ENCODE measurements at places on chromosomes 11 and 22.

DNA sequence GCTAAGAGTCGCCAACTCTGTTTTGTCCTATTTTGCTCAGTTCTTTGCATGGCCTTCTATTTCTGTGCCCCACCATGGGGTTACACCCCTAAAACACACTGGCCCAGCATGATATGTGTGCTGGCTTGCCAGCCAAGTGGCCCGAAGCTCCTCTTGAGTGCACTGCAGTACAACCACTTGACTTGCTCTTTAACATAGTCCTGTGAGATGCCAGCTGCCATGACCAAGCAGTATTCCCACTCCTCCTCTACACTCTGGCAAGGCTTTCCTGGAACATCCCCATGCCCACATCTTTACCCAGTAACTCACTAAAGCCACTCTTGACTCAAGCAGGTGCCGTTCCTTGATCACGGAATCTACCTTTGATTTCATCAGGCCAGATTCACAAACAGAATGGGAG, 102.9 kb upstream of the GAL start:
- DNase-seq = no peak

GRCh38 chr22:29458551-29458950, 20.2 kb downstream of the RFPL1 start:
- DNase-seq = peak; percentile 43

GRCh38 chr11:19829109-19829837, 116.6 kb downstream of the NAV2 start:
- no peak for DNase-seq

DNA sequence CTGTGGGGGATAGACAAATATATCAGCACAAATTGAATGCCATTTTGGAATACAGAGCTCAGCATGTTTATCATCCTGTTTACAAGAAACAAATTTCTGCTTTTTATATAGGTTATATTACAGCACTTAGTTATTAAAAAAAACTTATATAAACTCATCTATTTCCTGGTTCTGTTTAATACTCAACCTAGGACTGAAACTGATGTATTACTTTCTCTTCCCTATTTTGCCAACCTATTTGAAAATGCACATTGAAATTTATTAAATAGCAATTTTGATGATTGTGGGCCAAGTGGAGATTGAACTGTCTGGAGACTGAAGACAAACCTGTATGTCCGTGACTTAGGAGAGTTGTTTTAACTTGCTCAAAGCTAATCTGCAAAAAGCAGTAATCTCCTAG, 288.3 kb upstream of the ANO3 start:
- DNase-seq = no peak

DNA sequence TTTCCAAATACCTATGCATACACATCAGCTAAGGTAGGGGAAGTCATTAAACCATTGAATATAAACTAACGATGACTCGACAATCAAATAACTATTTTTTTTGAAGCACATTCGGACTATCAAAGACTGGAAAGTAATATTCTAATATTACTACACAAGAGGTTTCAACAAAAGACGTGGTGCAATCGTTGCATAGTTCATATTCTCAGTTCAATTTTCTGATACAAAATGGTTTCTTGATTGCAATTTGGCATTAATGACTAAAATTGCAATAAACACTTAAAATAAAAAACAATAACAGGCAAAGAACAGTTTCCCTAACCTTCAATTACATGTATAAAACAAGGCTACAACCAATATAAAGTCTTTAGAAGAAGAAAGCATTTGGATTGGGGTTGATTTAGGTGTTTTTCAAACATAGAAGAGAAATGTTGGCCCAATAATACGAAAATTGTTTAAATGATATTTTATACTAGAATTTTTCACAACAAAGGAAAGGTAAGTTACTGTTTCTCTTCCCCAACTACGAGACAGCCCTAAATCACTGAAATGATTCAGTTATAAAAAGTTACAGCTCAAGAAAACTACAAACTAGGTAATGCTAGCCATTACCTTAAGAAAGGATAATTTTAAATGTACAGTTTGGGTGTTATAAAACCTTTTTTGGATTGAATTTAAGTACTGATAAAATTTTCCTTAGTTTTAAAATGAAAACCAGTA, 17.6 kb downstream of the BLID start:
- no peak for DNase-seq

GRCh38 chr11:119747868-119748660, 19.1 kb upstream of the NECTIN1 start:
- DNase-seq = no peak

- DNase-seq = no peak
These were observed 62.4 kb downstream of the NELL1 start for GRCh38 chr11:20731676-20732215.

DNA sequence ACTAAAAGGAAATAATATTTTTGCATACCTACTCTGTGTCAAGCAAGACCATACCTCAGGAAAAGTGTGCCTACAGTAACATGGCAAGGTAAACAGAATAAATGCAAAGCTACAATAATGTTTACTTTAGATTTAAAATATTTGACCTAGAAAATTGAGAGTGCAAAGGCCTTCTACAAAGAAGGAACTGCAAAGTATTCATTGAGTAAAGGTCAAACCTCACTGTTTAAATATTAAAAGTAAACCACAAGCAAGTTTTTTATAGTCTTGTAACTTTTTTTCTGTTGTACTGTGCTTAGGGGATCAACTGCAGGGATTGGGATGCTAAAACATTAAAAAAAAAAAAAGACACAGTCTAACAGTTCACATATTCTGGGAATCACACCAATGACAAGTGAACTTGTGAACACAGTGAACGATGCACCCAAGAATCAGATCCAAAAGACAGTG, 48.8 kb downstream of the CWF19L2 start:
- DNase-seq = no peak

DNA sequence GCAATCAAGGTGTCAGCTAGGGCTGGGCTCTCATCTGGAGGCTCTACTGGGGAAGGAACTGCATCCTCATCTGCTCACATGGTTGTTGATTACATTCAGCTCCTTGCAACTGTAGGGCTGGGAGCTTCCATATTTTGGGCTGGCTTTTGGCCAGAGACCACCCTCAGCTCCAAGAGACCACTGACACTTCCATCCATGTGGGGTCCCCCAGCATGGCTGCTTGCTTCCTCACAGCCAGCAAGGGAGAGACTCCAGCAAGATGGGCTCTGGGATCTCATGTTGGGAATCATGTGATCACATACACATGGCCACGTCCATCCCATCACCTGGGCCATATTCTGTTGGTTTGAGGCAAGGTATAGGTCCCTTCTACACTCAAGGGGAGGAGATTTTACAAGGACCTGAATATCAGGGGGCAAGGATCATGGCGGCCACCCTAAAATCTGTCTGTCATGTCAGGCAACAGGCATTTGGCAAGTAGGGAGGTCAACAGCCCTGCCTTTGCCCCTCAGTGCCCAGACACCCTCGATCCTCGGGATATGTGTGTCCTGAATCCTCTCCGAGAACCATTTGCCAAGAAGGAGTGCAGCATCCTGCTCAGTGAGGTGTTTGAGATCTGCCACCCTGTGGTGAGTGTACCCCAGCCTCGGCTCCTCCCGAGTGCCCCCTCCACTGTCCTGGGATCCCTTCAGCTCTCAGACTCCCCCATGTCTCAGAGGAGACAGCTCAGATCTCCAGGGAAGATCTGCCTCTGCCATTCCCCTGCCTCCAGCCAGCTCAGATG, 48.7 kb downstream of the OTOG start:
- no peak for DNase-seq

DNA sequence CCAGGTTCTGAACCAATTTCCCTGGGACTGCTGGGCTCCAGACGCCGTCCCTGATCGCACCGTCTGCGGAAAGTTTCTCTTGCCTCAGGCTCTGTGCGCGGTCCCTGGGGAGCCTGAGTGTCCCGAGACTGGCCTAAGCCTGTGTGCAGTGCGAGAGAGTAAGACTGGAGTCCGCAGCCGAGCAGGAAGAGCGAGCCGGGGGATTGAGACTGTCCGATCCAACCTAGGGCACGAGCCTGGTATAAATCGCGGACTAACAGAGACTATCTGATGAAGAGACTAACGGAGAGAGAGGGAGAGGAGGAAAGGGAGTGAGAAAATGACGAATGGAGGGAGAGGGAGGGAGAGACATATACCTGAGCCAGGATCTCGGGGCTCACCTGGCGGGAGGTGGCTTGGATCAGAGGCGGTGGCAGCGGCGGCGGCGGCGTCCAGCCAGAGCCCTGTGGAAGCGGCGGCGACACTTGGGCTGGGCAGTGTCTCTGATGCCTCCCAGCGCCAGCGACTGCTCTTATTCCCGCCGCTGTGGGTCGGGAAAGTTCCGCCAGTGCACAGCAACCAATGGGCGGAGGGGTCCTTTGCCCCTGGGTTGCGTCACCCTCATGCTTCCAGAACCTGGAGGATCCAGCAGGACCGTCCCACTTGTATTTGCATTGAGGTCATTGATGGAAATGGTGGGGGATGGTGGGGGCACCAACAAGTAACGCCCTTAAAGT, at the start of gene CALCA:
CALCA (minus strand) TSS at position 487 of the 716 bp plus-strand sequence. CDS start 1,159 bp downstream, outside the sequence.
- DNase-seq = no peak

GRCh38 chr11:134586726-134587125, 174.7 kb upstream of the B3GAT1 start:
- no peak for DNase-seq

DNA sequence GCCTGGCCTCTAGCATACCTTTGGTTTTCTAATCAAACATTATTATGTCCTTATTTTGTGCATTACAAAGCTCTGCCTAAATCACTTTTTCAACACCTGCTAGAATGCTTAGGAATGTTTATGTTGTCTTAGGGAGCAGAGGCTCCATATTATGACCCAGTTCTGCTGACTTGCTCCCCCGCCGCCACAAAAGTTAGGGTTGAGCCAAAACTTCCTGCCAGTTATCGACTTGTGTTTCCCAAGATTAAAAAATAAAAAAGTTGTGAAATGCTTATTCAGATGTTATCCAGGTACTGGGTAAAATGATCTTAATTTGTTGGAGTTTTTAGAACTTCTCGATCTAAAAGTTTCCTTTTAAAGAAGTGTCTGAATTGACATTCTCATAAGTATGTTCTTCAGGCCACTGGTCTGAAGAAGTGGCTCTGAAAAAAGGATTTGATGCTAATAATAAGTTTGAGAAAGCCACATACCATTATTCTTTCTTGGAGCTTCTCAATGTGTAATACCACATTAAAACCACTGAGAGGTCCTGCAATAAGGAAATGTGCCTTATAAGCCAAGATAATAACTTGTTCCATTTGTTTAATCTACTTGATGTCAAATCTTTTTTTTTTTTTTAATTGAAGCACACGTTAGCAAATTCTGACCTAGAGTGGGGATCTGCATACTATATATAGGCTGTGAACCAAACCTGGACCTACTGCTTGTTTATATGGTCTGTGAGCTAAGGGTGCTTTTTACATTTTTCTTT, 2.2 kb downstream of the RNF185 start:
- DNase-seq = no peak

DNA sequence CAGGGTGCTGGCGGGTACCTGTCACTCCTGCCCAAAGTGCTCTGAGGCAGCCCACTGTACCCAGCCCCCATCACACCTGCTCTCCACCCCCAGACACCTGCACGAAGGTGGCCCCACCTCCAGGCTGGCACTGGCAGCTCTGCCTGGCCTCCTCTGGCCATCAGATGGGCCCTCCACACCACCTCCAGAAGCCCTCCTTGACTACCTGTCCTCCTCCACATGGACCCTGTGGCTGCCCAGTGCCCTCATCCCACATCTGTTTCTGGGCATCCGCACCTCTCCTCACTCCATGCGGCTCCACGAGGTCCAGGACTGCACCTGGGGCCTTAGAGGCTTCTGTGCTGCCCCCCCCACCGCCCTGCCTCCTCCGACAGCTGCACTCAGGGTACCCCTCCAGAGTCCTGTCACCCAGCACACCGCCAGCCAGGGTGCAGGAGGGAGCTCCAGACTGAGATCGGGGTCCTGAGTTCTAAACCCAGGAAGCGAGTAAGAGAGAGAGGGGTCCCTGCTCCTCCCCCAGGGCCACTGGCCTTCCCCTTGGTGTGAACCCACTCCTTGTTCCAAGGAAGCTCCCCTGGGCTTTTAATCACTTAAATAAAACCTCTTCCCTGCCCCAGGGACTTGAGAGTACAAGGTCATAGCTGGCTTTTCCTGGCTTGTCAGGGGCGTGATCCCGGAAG, 1.7 kb downstream of the CTSD start:
- DNase-seq = no peak

- DNase-seq = peak; percentile 32
These were observed 1.3 kb downstream of the SRRD start for GRCh38 chr22:26485013-26485412.

DNA sequence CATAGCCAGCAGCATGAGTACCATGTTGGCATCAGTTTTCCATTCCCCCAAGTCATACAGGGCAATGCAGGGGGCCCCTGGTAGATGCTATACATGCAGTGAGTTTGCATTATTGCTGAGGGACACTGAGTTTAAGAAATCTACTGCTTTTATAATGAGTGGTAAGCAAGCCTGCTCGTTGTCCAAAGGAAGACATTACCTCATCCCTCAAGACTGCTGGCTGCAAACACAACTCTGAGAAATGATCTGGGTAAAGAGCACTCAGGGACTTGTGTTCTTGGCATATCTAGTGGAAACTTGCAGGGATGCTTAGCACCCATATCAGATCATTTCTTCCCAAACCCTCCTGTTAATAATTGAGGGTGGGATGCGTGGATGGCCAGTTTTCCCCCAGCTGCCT, 77.9 kb downstream of the CWC15 start:
- DNase-seq = no peak

GRCh38 chr11:57476757-57477506, 16.6 kb downstream of the RTN4RL2 start:
- DNase-seq = peak; percentile 29

- peak; percentile 59 for DNase-seq
These were observed 6.9 kb upstream of the NRXN2 start for GRCh38 chr11:64729851-64730382.

DNA sequence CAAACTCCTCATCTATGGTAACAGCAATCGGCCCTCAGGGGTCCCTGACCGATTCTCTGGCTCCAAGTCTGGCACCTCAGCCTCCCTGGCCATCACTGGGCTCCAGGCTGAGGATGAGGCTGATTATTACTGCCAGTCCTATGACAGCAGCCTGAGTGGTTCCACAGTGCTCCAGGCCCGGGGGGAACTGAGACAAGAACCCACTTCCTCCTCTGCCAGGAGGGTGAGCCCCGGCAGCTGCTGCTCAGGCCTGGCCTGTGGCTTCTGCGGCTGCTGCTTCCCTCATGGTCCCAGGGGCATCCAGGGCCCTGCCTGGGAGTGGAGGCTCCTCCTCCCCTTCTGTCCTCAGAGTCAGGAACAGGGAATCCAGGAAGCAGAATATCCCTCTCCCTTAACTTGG, 98.4 kb downstream of the ZNF280B start:
- DNase-seq = no peak

DNA sequence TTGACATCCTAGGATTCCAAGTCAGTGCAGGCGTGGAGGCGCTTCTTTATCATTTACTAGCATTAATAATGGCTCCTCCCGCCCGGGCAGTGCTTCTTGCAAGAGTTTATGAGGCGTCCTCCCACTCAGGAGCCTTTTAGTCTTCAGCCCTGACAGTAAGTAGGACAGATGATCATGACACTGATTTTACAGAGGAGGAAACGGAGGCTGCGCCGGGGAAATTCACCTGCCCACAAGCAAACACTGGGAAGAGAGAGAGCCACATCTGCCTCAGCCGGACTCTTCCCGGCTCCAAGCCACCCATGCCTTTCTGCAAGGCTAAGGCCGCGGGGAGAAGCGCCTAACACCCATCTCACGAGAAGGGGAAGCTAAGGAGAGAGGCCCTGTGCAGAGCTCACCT, 35.9 kb downstream of the KIAA0930 start:
- no peak for DNase-seq

- peak; percentile 82 for DNase-seq
These were observed 23.2 kb downstream of the NF2 start for GRCh38 chr22:29626497-29627195.
